Stimulated activated CD4-positive, alpha-beta T cell treated with anti-CD3 and anti-CD28 coated beads, Interleukin-12 subunit alpha, Interleukin-12 subunit beta, amount 100 ng/mL, for 24 hours (primary cell): ENCODE measurements at places on chromosomes 5 and 9.

DNA sequence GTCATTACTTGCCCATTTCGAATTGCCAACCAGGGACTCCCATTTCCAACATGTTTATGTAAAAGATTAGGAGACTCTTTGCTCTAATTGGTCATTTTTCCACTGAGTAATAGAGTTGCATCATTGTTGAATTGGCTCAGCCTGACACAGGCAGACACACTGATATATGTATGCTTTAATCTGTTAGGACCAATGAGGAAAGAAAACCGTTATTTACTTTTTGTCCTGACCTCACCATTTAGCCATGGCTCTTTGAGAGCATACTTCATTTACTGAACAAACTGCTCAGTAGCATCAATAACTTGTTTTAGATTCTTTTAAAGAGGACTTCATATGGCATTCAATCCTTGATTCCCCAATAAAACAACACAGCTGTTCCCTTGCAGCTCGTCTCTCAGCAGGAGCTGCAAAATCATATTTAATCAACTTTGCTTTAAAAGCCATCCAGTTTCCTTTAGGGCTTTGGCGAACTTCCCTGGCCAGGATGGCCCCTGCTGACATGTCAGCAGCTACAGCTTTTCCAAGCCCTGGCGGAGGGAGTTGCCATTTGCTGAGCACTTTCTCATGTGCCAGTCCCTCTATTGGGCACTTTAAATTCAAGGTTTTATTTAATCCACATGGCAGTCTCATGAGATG, 251.5 kb upstream of the TNC start:
- DNase-seq, result no peak

DNA sequence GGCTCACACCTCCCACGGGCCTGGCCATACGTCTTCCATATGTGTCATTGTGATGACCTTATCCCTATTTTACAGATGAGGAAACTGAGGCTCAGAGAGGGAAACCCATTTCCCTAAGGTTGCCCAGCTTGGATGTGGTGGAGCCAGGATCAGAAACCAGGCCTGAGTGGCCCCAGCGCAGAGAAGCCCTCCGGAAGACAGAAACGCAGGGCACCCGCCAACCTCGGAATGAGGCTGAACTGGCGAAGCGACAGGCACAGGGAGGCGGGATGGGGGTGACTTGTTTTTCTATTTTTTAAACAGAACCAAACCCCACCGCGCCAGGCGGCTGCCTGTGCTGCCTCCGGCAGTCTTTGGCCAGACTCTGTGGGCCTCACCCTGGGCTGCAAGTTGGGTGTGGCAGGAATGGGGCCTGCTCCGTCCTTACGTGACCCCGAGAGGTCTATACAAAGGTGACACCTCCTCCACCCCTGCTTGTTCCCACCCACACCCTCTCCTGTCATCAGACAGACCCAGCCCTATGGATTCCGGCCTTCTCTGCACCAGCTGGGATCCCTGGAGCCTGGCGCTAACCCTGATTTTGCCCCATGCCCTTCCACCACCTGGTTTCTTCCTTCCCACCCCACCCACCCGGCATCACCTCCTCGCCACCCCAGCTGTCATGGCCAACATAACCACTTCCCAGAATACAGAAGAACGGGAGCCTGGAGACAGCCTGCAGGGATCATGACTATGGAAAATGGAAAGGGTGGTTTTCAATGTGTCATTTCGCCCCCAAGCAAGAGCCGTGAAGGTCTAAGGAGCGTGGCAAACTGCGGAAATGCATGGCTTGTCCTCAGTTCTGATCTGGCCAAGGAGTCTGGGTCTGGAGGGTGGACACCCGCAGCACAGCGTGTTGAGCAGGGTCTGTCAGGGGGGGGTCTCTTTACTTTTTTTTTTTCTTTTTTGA, 23.6 kb downstream of the PLPP7 start:
- no peak for DNase-seq

- no peak for DNase-seq
Observed at GRCh38 chr9:104958751-104959150, 30.8 kb upstream of the ABCA1 start.

GRCh38 chr5:160843240-160843639, 8.8 kb downstream of the ATP10B start:
- no peak for DNase-seq

DNA sequence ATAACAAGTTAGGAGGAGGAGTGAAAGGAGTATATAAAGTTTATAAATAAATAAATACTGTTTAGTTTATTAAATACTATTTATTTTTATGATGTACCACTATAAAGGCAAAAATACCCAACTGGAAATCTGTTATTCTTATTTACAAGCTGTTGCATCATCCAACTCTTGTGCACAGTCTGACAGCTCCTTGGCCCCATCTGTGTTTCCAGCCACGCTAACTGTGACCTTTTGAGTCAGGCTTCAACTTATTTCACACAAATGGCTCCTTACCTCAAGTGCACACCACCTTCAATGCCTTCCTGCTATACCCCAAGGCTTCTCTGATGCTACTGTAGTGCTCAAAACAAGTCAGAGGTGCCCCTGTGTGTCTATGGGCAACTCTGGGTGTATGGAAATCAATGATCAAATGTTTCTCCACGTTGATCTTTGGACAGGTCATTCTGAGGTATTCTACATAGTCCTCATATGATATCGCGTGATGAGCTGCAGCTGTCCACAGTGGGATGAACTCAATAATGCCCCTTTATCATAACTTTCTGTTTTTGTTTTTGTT, 303.2 kb upstream of the GRAMD2B start:
- DNase-seq, result no peak

- DNase-seq, result no peak
Observed at GRCh38 chr5:69335341-69335935, 2.8 kb upstream of the CCDC125 start.

DNA sequence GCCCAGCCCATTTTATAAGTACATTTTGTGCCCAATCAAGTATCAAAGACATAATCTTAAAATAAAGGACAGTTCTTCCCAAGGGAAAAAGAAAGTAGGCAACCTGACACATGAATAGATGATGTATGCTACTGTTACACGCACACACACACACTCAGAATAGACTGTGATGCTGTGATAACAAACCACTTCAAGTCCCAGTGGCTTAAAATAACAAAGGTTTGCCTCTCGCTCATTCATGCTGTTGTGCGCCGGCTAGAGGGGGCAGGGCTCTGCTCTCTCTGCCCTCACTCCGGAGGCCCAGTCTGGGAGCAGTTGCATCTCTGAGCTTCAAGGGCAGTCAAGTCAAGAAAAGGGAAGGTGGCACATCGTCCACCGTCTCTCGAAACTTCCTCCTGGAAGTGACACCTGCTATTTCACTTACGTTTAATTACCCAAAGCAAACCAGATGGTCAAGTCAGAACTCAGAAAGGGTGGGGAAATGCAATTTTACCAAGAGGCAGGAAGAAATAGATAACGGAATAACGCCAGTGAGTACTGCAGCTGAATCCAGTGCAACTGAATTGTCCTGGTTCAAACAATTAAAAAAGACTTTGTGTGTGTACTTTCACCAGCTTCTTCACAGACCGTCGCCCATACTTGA, 43.3 kb downstream of the ANKRD33B start:
- DNase-seq, result no peak

DNA sequence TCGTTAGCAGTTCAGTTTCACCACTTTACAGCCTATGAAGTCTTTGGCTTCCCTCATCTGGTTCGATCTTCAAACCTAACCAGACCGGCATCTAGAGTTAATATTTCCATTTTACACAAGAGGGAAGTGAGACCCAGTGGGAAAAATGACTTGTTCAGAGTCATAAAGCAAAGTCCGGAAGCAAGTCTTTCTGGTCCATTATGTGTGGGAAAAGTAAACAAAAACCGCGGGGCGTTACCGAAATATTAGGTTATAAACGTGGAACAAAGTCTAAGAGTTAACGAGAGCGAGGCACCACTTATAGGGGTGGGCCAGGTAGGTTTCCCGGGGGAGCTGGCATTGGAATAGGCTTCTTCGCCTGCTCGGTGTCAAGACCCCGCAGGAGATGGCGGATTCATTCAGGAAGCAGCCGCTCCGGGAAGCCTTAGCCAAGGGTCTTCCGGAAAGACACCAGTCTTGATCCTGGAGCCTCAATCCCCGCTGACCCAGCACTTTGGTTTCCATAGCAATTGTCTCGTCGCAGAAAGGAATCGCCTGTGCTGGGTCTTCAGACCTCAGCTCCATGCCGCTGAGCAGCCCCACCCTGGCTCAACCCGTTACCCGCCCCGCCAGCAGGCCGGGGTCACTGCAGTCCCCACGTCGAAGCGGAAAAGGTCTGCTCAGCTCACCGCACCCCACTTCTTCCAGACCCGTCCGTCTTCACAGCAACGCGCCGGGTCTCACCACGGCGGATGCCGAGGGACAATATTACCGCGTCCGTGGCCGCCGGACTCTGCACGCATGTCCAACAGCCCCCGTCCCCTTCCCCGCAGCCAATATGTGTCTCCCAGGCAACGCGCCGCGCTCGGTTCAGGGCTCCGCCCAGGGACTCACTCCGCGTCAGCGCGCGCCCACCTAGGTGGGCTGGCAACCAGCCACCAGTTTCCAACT, at the start of gene C5orf52:
C5orf52 (plus strand) TSS at position 872 of the 930 bp plus-strand sequence. CDS start 82 bp downstream, outside the sequence.
- peak; percentile 17 for DNase-seq

DNA sequence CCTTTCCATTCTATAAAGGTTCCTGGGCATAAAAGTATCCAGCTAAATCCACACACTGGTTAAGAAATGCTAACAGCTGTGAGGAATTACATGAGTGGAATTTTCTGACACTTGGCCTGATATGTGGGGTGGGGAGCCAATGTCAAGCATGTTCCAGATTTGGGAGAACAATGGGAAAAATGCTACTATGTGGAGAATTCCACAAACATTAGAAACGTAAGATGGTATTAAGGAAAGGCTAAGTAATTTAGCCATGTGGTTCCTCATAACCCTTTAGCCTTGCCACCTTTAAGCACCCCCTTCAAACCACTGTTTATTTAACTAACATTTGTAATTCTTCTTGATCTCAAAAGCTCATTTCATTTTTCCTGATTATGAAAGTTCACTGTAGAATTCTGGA, 149.2 kb downstream of the GNA14 start:
- no peak for DNase-seq

DNA sequence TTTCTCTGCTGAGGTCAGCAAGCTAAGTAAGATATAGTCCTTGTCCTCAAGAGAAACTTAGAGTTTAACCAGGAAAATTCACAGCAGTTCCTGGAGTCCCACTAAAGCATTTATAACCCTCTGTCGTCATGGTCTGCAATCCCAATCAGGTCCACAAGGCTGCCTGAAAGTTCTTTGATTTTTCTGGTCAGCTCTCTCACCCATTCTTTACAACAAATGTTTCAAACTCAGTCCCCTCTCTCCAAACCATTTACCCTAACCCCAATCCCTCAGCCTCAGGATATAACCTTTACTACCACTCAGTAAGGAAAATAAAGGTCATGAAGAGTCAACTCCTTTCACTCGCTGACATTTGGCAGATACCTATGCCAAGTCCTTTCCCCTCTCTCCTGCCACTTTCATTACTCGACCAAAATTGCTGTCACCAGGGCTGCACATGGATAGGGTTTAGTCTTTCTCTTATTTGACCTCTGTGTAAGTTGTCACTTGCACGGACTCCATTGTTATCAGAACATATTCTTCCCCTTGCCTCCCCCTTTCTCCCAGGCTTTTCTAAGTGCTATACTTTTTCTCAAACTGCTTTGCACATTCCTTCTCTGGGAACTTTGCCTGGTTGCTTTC, 936.6 kb downstream of the NR2F1-AS1 start:
- DNase-seq, result no peak
